Gastroesophageal sphincter (tissue), 4 donors: ENCODE measurements at places on chromosomes 4 and X. TPM values are rescaled to one million over a fixed set of nuclear protein-coding genes. Genes with fewer than 3 reads are reported as not detected.

Gene UVSSA
- total RNA-seq: 3.1 TPM

GRCh38 chrX:12138361-12139313 lies at the start of gene FRMPD4:
Gene FRMPD4, plus strand, starts transcription at chrX:12138473. Its CDS starts 499 bp downstream, at chrX:12138972.
- no peak for ATAC-seq

- no peak for ATAC-seq
Observed at GRCh38 chr4:5930876-5931275, 38.0 kb upstream of the CRMP1 start.

DNA sequence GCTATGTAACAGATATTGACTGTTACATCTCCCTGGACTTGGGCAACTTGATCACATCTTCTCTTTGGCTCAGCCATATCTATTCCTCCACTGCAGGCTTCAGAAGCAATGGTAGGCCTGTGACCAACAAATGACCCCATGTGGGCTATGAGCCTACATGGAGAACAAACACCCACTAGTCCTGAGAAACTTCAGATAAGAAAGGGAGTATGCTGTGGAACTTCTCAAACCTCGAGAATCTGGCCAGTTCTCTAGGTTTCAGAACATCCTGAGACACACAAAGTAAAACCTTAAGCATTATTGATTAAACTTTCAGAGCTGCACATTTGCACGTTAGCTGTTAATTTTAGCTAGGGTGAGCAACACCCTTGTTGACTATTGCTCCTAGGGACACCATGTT lies 16.3 kb downstream of the RBMX2 start:
- ATAC-seq: no peak

DNA sequence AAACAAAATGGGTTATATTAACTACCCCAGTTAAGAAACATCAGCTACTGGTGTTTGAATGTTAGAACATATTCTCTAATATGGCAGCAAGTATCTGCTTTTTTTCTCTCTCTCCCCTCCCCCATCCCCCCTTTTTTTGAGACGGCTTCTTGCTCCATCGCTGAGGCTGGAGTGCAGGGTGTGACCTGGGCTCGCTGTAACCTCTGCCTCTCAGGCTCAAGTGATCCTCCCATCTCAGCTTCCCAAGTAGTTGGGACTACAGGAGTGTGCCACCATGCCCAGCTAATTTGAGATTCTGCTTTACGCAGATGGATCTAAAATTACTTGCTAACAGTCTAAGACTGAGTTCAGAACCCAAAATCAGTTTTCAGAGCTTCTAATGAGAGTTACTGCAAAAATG lies 101.9 kb downstream of the AFF1 start:
- no peak for ATAC-seq
